CD4-positive, CD25-positive, alpha-beta regulatory T cell (primary cell): ENCODE measurements at places on chromosomes 7 and 10.

- DNase-seq, result no peak
These were observed 11.2 kb downstream of the WDR86 start for GRCh38 chr7:151398446-151399304.

DNA sequence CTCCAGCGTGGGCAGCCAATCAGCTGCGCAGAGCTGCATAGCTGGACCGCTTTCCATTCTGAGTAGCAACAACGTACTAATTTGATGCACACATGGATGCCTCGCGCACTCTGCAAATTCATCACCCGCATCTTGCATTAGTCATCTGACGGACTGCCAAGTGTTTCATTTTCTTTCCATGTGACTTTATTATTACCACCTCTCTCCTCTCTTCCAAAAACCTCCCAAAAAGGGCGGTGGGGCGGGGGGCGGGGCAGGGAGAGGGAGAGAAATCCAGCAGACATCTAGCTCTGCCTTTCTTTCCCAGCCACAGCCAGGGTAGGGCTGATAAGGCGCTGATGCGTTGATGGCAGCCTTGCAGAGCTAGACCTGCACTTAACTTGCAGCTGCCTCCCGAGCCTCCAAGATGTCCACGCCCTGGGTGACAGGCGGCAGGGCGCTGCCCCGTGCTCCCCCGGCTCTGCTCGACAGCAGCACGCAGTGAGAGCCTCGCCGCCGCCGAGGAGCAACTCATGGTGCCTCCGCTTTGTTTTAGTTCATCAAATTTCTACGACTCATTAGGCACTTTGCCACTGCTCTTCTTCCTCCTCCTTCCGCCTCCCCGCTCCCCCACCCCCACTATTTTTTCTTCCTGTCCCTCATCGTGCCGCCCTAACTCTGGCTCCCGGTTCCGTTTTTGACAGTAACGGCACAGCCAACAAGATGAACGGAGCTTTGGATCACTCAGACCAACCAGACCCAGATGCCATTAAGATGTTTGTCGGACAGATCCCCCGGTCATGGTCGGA lies 147.3 kb downstream of the CELF2 start:
- peak; percentile 66 for DNase-seq

DNA sequence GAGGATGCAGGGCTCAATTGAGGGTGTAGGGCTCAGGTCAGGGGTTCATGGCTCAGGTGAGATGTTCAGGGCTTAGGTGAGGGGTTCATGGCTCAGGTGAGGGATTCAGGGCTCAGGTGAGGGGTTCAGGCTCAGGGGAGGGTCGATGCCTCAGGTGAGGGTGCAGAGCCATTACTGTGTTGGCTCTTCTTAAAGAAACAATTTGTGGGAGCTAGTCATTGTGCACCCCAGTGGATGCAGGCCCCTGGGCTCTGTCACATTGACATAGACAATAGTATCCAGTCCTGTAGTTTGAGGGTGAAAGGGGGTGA lies 86.7 kb downstream of the ADCY1 start:
- no peak for DNase-seq

DNA sequence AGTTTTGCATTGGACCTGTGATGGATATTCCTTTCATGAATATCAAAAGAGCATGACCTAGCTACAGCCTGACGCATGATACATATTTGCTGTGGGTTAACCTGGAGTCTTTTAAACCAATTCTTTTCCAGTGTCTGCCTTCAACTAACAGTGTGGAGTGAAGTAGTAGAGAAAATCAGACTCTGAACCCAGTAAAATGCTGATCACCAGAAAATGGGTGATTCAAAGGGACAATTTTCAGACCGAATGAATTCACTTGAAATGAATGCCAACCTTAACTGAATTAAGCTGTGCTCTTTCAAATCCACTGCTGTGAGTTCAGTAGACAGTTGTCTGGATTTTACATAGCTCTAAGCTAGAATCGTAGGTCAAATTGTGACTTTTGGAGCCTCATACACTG lies 123.0 kb downstream of the CDK14 start:
- DNase-seq, result no peak

DNA sequence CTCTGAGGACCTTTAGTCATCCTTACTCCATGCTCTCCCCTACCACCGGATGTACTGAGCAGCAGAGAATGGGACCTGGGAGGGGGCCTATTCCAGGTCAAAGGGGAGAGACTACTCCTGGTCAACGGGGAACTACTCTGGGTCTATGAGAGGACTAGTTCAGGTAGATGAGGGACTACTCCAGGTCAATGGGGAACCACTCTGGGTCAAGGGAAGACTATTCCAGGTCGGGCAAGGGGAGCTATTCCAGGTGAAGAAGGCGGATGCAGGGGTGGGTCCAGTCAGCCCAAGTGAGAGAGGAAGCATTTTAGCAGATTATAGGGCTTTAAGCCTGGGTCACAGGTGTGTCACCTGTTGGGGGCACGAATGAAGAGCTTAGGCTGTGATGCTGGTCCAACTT lies 35.4 kb downstream of the CCM2 start:
- DNase-seq, result no peak

DNA sequence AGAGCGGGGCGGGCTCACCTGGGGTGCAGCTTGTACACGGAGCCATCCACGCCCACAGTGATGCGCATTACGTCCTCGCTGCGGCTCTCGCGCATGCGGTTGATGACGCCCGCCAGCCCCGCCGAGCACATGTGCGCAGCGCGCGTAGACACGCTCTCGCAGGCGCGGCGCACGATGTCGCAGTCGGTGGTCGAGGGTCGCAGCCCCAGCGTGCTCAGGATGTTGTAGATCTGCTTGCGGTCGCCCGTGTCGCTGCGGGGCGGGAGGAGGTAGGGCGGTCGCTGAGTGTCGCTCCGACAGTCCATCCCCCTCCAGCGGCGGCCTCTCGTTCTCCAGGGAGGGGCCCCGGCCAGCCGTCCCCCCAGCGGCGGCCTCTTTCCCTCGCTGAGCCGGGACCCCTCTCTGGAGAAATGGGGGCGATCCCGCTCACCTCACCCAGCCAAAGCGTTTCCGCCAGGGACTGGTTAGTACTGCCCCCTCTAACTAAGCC lies 4.4 kb upstream of the MYL7 start:
- DNase-seq, result peak; percentile 49

DNA sequence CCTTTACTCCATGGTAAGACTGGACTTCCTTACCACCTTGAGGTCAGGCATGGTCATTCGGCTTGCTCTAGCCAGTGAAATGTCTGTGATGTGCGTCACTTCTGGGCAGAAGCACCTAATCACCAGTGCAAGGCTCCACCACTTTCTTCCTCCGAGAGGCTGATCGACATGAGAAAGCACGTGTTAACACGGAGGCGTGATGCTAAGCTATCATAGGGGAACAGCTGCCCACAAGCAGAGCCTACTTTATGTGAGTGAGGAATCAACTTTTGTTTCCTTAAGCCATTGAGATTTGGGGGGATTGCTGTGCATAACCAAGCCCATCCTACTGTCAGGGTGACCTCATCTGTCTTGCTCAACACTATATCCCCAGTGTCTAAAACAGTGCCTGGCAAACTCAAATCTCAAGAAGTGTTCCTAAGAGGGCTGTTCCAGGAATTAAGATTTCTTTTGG lies 23.1 kb upstream of the SAR1A start:
- DNase-seq, result no peak

- no peak for DNase-seq
These were observed 26.2 kb upstream of the ECHDC3 start for GRCh38 chr10:11715815-11716494.

DNA sequence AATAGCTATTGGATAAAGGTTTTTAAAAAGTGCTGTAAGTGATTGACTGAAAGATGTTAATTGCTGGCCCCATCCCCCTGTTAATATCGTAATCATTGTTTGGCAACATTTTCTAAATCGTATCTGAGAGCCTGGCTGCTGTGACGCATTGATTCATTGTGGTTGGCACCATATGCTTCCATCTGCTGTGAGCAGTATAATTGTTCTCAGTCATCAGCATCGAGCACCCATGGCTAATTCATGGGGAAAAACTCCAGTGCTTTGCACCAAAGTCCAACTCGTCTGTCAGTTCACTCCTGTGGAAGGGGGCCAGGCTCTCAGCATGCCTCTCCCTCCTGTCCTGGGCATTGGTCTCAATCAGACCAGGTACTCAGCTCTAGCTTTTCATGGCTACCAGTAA lies 205.2 kb downstream of the STK31 start:
- no peak for DNase-seq

DNA sequence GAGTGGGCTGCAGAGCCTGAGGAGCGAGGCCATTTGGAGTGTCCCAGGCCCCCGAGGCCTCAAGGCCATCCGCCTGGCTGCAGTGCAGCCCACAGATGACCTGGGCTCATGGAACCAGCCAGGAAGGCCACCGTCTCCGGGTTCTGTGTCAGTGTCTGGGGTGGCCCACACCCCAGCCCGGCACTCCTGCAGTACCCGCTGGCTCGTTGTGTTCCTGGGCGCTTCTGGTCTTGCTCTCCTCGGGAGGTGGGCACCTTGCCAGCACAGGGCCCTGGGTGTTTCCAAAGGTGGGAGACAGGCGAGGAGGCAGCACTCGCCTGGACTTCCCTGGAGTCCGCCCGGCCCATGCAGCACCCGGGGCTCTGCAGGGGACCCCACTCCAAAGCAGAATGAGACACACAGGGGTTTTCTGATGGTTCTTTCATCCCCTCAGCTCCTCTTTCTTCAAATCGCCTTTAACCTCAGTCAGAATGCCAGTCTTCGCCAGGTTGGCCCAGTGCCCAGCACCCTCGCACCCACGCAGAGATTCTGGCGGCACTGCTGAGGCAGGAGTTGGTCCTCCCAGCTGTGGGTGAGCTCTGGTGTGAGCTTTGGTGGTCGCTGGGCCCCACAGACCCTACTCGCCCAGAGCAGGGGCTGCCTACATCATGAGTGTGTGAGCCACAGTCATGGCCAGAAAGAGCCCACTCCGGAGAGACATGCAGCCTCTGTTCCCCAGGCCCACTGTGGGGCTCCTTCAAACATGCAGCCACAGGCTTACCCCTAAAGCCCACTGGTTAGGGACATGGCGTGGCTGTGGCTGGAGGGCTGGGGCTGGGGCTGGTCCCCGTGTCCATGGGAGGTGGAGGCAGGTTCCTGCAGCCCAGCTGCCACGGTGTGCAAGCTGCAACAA lies 155.7 kb downstream of the EBF3 start:
- DNase-seq, result no peak

DNA sequence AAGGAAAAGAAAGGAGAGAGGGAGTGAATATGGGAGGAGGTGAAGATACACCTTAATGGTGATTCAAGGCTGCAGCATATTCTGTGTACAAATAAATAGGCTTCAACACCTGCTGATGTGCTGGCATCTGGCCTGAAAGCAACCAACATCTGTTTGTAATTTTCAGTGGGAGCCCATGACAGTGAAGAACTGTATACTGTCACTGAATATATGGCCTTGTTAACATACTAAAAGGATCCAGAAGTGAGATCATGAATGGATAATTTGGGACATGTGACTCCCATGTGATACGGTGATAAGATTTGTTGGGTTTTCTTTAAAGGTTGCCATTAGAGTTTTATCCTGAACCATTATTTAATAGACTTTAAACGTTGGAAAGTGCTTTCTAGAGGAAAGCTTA lies 459.3 kb downstream of the CNTNAP2 start:
- no peak for DNase-seq

GRCh38 chr10:130741901-130742855 lies 569.3 kb downstream of the TCERG1L start:
- no peak for DNase-seq

DNA sequence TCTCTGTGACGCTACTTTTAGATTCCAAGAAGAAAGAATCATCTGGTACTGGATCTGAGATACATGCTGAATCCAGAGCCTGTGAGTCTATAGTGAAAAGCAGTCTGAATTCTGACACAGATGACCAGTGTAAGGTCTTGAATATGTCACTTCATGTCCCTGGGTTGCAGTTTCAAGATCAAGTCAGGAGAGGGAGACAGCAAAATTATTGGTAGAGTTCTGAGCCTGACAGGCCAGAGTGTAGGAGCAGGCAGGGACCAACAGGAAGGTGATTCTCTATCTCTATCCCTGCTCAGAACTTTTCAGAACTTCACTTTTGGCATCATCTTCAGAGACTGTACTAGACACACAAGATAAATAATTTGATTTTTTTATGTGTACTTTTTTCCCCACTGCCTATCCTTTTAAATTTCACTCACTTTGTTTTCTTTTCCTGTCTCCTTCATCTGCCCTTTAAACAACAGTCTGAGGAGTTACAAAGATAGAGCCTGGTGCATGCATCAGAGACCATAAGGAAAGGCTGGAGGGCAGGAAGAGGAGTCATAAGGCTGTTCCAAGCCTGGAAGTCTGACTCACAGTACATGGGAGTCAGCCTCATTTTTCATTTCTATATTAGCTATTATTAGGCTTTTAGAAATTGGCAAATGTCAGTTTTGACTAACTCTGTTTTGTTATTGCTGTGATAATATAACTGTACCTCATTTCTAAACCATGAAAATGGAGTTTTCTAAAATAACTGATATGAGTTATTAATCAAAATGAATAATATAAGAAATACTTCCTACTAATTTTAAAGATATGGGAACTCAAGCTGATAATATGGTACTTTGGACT lies 120.2 kb upstream of the TMEM229A start:
- DNase-seq, result no peak

DNA sequence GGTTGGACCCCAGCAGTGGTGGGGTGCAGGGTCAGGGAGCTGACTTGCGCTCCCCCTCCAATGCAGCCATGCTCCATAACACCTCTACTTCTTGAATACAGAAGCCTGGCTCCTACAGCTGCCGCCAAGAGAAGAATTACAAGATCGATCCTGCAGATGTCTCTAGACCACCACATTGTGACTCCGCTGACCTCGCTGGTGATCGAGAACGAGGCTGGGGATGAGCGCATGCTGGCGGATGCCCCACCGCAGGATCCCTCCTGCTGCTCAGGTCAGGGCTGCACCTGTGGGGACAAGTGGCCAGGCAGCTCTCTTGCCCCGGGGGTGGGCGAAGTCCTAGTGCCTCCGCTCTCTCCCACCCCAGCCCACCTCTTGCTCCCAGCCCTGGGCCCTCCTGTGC lies 31.7 kb downstream of the ITIH2 start:
- no peak for DNase-seq

DNA sequence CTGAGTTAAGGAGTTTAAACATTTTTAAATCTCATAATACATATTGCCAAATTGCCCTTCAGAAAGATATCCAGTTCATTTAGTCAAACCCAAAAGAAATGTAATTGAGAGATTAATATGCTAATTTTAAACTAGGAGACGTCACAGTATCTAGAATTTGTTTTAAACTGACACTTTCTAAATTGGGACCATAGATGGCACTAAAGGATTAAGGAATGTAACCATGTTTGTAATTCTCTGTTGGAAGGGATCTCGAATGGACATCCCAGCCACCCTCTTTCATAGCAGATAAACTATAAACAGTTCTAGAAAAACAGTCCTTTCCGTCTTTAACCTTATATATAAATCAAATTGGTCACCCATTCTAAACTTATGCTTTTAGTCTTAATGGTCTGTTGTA lies 30.0 kb upstream of the SAMD9L start:
- no peak for DNase-seq

DNA sequence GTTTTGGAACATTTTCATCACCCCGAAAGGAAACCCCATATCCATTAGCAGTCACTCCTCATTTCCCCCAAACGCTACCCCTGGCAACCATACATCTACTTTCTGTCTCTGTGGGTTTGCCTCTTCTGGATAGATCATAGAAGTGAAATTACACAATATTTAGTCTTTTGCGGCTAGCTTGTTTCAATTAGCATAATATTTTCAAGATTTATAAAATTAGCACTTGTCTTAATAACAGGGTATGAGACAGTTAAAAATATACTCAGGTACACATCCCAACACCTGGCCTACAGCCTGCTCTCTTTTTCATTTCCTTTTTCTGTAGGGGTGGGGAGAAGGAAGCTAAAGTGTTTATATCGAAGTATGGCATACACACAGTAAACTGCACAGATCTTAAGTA lies 81.4 kb upstream of the LRGUK start:
- DNase-seq, result no peak

GRCh38 chr7:100483090-100483721 lies 521 bp upstream of the NYAP1 start:
- DNase-seq, result peak; percentile 70
